ENCODE measurements at places on chromosomes 3 and 15.

- DNase-seq: no peak
Measured at GRCh38 chr15:38672814-38673670, 108.4 kb upstream of the RASGRP1 start.

GRCh38 chr15:50235794-50236193, 29.7 kb downstream of the HDC start:
- no peak for DNase-seq

DNA sequence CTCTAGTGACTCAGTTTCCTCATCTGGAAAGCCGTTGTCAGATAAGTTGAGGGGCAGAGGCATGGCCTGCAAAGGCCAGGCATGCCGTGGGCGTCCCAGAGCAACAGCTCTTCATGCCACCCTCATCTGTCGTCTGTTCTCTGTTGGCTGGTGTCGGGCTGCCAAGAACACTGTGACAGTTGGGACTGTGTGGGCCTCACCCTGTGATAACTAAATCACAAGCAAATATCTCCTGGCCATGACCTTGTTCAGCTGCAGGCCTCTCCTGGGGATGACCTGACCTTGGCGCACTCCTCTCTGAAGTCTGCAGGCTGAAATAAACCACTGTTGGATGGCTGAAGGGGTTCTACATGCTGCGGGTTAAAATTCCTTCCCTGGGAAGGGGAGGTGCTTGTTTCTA, 145.9 kb downstream of the SHQ1 start:
- DNase-seq: no peak

DNA sequence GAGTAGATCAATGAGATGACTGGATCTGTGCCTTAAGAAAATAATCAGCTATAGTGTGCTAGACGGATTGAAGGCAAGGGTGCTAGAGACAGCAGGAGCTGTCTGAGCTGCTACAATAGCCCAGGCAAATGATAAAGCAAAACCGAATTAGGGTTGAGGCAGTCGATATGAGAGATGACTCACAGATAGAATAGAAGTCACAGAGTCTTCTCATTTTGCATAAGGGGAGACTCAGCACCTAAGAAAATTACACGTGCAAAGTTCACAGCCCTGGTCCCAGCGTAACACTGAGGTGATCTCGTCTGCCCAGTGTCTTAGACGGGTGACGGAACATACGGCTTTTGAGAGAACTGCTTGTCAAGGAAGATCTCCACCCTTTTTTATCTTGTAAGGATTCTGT, 11.6 kb downstream of the LPP start:
- no peak for DNase-seq

GRCh38 chr3:48468329-48468731, 21.8 kb downstream of the ATRIP start:
- no peak for DNase-seq

DNA sequence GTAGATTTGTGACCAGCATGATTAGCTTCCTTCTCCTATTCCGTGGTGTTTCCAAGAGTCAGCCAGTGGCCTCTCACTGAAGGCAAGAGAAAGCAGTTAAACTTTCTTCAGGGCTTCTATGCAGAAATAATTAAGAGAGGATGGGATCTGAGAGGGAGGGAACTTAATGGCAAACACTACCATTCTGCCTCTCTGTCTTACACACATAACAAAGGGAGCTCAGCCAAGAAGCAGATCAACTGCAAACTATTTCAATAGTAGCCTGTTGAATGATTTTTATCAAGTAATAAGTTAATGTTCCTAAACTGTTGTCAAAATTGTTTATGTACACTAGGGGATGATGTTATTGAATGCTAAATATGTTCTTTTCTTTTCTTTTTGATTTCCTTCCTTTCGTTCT, 11.8 kb downstream of the OXSR1 start:
- no peak for DNase-seq

GRCh38 chr3:36891701-36892160, 53.1 kb downstream of the TRANK1 start:
- no peak for DNase-seq

DNA sequence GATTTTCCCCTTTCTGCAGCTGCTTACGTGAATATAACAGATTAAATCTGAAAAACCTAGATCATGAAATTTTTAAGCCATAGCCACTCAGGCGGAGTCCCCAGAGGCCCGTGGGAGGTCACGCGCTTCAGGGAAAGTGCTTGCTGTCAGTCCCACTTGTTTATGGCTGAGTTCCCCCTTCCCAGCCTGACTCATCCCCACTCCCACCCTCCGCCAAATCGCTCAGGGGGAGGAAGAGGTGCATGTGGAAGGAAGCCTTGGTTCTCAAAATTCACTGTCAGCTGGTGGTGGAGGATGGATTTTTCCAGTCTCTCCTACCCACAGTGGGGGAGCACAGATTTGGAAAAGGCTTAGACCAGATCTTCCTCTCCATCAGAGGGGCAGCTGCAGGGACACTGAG, 67.4 kb downstream of the CORO2B start:
- no peak for DNase-seq

DNA sequence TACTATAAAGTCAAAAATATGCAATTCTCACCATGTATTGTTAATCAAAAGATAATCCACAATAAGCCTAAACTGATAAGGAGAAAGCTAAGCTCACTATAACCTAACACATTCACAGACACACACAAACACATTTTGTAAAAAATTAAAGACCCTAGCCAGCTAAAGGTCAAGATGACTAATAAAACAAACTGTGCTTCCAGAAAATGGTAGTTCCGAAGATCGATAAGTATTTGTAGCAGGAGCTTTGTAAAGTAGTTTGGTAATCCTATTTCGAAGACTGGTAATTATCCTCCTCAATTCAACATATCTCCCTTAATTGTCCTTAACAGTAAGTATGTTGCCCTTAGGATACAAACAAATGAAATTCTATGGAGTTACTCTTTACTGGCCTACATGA, 62.9 kb upstream of the CHMP2B start:
- no peak for DNase-seq

DNA sequence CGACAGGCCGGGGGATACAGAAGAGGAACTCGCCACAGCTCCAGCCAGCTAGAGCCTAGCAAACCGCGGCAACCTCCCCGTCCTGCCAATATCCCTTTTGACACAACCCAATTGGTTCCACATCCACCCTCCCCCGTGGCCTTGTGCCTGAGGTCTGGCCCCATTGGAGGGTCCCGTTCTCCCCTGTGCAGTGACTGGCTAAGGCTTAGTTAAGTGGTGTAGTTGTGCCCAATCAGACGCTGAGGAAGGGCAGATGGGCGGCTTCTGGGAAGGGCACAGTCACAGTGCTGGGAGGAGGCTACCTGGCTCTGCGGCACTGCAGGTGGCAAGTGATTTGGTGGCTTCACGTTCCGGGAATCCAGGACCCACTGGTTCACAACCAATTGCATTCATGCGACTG, 78.6 kb downstream of the SNRK start:
- DNase-seq: no peak

- DNase-seq: no peak
Measured at GRCh38 chr3:18902081-18902793, 246.1 kb upstream of the KCNH8 start.

DNA sequence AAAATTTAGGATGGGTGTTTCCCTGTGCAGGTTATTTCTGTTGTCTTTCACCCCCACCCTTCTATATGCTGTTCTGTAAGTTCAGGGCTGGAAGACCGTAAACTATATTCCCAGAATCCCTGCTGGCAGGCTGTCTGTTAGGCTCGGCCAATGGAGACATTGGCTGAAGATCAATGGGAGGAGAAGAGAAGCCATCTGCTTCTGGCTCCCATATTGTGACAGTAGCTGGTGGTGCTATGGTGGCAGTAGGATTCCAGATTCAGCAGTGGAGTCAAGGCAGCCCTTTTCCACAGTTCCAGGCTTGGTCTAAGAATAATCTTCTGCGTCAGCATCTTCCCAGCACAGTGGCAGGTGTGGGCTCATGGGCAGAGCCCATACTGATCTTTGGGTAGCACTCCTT, 226.6 kb downstream of the ABHD5 start:
- DNase-seq: no peak

- no peak for DNase-seq
Measured at GRCh38 chr3:99620976-99621375, 17.4 kb upstream of the COL8A1 start.

GRCh38 chr15:33742306-33742705, 226.0 kb upstream of the CHRM5 start:
- no peak for DNase-seq

DNA sequence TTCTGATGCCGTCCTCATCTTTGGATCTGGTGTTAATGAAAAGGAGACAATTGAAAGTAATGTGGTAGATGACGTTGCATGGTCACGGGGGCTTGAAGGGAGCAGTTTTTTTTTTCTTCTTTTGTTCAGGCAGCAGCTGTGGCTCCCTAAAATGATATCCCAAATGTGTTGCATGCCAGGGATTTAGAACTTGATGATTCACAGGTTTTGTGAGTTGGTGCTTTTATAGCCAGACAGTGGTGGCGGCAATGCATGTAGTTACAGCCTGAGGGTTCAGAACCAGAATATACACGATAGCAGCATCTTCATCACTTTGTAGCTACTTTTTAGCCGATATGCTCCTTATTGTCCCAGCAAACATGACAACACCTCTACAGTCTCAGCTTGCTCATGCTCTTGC, 133.4 kb downstream of the CHST2 start:
- no peak for DNase-seq

Data from SW 1271 (cell line).